ENCODE measurements at places on chromosomes 4 and X.

DNA sequence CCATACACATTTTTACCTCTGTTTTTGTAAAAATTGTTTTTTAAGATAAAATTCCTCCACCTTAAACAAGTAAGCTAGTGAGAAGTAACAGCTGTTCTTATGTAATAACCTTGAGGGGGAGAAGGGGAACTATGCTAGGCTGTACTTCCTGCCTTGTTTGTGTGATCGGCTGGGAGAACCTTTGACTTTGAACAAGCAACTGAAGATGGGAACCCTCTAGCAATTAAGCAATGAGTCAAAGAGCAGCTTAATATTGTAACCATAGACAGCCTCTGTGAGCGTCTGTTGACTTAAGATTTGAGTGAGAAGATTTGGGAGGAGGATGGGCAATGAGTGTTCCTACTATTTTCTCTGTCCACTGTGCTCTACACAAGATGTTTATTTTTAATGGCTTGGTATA, 135.1 kb downstream of the SCLT1 start:
- DNase-seq = no peak

GRCh38 chr4:156442912-156443311, 489.2 kb upstream of the CTSO start:
- DNase-seq = no peak

DNA sequence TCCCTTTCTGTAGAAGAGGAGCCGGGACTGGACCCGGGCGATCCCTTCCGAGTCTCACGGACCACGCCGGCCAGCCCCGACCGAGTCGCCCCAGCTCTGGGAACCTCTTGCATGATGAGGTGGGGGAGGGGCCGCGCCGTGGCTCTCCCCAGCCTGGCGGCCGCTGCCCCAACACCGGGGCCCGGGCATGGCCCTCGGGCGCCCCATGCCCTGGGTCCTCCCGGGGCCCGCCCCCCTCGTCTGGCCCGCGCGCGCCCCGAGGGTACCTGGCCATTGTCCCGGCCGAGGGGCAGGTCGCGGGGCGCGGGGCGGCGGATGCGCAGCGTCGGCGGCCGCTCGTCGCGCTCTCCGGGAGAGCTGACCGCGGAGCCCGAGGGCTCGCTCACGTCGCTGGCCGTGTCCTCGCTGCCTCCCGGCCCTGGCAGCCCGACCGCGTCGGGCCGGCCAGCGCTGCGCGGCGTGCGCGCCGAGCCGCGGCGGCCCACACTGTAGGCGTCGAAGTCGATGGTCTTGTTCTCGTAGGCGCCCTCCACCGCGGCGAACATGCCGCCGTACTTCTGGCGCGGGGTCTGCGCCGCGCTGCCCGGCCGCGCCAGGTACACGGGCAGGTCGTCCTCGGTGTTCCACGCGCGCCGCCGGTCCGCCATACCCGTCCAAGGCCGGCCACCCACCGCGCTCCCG, 423 bp downstream of the CRMP1 start:
- no peak for DNase-seq

- DNase-seq = peak; percentile 71
These were observed 39.2 kb downstream of the TXLNG start for GRCh38 chrX:16825264-16826035.

- peak; percentile 71 for DNase-seq
These were observed 1.7 kb upstream of the SPARCL1 start for GRCh38 chr4:87530868-87531267.

DNA sequence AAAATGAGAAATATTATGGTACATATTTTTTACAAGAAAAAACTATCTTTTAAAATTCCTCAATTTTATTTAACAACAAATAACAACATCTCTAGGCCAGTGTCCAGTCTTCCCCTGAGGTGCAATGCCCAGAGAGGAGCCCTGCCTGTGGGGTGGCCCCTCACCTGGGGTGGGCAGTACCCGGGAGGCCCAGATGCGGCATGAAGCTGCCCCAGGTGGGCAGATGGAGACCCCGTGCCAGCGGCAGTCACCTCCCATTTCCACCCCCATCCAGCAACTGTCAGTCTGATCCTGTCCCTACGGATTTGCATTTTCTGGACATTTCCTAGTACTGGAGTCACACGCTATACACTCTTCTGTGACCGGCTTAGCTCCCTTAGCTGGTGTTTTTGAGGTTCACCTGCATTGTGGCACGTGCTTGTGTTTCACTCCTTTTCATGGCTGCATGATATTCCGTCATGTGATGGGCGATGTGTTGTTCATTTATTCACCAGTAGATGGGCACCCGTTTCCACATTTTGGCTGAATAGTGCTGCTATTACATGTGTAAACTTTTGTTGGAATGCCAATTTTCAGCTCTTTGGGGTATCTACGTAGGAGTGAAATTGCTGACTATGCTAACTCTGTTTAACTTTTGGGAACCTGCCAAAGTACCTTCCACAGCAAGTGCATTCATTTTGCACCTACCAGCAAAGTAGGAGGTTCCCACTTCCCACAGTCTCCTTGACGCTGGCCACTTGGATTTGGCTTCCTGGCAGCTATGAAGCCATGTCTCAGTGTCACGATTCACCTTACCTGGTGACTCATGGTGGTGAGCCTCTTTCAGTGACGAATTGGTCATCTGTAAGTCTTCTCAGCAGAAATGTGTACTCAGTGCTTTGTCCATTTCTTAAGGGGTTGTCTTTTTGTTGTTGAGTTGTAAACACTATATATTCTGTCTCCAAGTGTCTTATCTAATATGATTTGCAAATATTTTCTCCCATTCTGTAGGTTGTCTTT, 11.7 kb upstream of the MAEA start:
- no peak for DNase-seq

DNA sequence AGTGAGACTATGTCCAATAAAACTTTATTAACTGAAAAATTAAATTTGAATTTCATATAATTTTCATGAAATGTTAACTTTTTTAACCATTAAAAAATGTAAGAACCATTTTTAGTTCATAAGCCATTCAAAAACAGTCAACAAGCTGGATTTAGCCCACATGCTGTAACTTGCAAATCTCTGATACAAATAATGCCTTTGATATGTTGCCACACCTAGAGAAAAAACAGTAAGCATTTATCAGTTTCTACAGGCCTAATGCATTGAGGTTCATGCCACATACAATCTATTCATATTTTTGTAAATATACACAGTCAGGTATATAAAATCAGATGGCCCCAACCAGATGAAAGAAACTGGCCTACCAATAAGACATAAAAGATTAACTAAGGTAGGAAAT, 52.8 kb downstream of the LCORL start:
- DNase-seq = no peak

GRCh38 chr4:53929955-53930798, 134.2 kb downstream of the CHIC2 start:
- peak; percentile 94 for DNase-seq

DNA sequence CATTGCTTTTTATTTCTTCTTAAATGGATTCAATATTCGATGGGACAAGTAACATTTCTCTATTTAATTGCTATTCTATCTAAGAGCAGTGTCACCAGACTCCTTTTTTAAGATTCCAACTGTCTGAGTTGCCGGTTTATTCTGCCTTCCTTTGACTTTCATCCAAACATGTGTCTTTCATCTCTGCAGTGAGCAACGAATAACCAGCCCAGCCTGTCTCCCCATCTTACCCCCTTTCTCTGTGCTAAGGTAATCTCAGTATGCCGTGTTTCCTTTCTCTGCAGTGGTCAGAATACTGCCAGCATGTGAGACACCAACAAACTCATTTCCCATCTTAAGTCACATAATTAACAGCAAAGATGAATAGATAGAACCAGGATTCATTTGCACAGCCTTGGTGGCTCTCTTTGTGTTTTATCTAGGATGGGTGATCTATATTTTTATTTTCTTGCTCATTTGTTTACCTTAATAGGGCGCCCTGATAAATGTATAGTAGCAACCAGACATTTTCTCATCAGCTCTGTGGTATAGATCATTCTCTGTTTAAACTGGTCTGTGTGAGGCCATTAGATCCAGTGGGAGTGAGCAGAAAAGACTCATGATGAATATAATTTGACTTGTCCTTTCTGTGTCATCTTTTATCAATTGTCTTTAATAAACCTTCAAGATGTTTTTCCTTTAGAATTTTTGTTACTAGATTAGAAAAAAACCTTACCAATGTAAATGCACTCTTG, 394.8 kb upstream of the IGFBP7 start:
- no peak for DNase-seq

GRCh38 chr4:140893939-140894338, 137.8 kb upstream of the TBC1D9 start:
- no peak for DNase-seq

DNA sequence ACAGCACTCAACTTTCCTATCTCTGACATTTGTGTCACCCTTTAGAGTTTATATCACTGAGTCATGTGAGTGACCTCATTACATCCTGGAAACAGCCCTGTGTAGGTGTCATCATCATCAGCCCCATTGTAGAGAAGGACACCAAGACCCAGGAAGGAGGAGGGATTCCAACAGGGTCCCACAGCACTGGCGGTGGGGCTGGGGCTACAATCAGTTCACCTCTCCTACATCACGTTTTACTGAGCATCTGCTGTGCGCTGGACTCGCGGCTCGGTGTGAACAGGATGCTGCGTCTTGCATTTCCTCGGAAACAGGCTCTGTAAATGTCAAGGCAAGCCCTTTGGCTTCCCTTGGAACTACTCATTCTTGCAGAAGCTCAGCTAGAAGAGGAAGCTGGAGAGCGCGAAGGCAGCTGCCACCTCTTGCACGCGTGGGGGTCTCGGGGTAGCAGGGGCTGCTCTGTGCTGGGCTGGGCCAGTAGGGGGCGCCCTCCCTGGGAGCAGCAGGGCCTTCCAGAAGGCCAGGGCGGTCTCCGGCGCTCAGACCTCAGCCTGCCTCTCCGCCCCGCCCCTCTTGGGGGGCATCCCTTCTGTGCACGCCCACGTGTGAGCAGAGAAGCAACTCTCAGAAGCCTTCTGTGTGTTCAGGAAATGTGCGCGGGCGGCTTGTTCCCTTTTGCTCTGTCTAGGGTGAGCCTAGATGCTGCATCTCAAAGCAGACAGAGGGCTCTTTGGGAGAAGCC, 29.0 kb downstream of the REELD1 start:
- peak; percentile 68 for DNase-seq

DNA sequence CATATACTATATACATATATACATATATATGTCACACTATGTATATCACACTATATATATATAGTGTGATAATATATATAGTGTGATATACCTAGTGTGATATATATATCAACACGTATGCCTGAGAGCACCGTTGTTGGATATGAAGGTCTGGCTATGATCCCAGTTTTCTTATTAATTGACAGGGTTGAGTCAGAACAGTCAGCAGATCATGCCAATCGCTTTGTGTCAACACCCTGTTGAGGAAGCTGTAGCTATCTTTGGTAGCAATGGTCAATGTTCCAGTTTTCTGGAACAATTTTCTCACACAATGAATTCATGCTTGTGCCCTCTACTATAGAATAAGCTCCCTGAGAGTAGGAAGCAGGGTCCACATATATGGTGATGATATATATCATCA, 496.0 kb upstream of the AGA start:
- DNase-seq = no peak

DNA sequence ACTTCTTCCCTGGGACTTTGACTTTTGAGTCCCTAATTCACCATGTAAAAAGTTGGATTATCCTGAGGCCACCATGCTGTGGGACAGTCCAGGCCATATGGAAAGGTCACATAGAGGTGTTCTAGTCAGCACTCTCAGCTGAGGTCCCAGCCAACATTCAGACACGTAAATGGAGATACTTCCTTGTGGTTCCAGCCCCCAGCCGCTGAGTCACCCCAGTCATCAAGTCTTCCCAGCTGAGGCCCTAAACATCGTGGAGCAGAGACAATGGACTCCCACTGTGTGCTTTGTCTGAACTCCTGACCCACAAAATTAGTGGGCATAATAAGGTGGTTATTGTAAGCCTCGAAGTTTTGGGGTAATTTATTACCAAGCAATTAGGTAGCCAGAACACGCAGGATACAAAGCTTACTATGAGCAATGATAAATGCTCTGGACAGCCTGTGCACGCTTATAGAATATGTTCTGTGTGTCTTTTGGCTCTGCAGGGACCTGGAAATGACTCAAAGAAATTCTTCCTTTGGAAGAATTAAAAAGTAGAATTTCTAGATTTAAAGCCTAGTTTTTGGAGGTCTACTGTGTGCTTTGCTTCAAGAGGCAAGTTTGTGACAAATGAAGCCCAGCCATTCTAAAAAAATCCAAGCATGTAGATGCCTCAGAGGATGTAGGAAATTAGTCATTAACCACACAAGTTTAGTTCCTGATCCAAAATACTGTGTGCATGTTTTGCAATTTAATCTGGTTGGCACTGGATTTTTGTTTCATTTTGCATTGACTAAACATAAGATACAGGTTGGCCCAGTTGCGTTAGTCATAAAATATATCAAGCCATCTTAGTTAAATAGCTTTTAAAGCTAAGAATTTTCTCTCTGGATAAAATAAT, 33.2 kb upstream of the SLC9A7 start:
- DNase-seq = peak; percentile 88

DNA sequence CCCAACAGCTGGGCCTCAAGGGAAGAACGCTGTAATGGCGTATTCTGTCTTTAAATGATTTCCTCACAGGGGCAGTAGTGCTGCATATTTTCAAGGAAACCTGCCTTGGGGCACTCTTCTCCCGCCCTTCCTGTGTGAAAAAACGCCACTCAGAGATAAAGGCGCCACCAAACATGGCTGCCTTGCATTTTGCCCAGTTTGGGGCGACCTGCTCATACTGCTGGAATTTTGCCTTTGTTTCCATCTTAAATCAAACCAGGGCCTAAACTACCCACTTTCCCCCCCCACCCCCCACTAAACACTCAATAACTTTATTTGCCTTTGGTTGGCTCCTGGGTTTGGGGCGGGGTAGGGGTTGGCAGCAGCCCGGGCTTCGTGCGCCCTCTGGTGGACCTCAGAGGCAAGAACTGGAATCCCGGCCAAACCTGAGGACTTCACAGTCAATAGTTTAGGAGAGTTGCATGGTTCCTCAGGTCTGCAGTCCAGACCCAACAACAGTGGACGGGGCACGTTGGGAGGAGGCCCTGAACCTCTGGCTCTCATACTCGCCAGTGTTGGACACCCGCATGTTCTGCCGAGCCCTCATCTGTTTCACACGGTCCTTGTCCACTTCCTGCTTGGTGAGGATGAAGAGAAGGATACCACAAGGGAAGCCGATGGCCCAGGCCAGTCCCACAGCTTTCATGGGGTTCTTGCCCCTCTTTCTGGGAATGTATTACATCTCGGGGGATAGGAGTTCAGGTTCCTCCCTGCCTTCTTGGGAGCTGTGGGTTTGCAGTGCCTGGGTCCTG, 220.1 kb upstream of the STK26 start:
- DNase-seq = peak; percentile 40

- no peak for DNase-seq
These were observed 207.3 kb upstream of the RADX start for GRCh38 chrX:106404512-106404911.

DNA sequence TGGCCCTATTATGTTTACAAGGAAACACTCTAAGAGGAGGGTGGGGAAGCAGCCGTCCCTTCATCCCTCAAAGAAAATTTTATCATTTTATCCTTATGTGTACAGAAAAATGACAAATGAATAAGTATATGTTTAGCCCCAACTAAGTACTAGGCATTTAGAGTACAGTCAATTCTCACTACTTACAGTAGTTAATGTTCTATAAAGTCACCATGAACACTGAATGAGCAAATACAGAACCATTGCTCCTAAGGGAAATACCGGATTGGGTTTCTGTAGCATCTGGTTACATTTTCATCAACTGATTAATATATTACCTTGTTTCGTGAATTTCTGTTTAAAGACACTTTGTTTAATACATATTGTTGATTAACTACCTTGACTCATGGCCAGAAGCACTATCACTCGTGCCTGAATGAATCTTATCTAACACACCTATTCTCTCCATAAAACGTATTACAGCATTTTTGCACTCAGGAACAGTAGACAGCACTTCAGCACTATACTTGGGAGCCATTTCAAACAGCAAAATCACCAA, 109.3 kb downstream of the ASB9 start:
- no peak for DNase-seq

- no peak for DNase-seq
These were observed 13.2 kb downstream of the HS3ST1 start for GRCh38 chr4:11415409-11416070.
